Endothelial cell of umbilical vein (primary cell): ENCODE measurements at places on chromosomes 7 and 10. TPM values are rescaled to one million over a fixed set of nuclear protein-coding genes. Genes with fewer than 3 reads are reported as not detected.
A peak's percentile ranks its signal among the peaks of the same experiment; 100 is the strongest.

OR2A1 gene
- total RNA-seq: not detected in 2 replicates

DNA sequence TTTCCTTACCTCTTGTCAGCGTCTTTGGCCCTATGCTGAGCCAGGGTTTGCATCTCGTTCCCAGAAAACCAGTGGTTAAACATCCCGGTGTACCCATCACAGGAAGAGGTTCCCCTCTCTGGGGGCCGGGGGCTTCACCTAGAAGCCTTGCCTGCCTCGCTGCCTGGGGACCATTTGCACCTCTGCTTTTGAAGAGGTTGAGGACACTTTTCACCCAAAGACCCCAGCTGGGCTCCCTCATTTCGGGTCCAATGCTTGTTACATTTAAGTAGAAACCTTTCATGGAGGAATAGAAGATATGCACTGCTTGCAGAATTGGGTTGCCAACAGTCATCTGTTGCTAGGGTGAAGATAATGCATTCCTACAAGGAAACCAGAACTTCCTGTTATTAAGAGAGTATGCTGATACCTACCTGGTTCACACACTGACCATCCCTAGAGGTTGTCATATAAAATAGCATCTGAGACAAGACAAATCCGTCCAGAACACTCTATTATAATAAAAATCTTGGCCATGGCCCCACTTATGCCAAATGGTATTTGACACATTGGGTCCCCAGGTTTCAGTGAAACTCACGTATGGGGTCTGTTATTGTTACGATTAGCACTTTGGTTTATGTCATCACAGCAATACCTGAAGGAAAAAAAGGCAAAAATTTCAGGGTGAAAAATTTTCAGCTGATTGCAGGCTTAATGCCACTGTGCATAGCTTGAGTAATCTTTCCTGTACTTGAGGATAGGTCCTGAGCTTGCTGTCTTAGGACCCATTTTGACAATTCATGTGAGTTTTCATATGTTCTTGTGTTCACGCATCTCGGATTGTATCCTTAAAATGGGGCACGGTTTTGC, 917 bp downstream of the ZNF365 start:
- no peak for DNase-seq

GRCh38 chr7:2217716-2218443, 14.9 kb downstream of the MAD1L1 start:
- no peak for DNase-seq

- peak; percentile 83 for DNase-seq
Measured at GRCh38 chr10:32367793-32368453, 21.0 kb upstream of the EPC1 start.
